Sciatic nerve (tissue), 2 donors: ENCODE measurements at places on chromosomes 11 and 22.

GRCh38 chr11:116233561-116233960, 539.2 kb downstream of the BUD13 start:
- DNase-seq, result no peak

GRCh38 chr22:25193548-25193947, 6.1 kb upstream of the CRYBB3 start:
- no peak for DNase-seq

GRCh38 chr22:36999463-36999862, 19.8 kb downstream of the TST start:
- no peak for DNase-seq

- no peak for DNase-seq
Observed at GRCh38 chr11:63641727-63642126, 27.5 kb upstream of the PLAAT3 start.

DNA sequence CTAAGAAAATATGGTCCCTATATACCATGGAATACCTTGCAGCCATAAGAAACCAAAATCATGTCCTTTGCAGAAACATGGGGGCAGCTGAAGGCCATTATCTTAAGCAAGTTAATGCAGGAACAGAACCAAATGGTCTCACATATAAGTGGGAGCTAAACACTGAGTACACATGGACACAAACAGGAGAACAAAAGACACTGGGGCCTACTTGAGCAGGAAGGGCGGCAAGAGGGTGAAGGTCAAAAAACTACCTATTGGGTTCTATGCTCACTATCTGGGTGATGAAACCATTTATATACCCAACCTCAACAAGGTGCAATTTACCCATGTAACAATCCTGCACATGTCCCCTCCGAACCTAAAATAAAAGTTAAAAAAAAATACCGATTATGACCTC, 22.5 kb downstream of the GAS2 start:
- DNase-seq, result no peak

DNA sequence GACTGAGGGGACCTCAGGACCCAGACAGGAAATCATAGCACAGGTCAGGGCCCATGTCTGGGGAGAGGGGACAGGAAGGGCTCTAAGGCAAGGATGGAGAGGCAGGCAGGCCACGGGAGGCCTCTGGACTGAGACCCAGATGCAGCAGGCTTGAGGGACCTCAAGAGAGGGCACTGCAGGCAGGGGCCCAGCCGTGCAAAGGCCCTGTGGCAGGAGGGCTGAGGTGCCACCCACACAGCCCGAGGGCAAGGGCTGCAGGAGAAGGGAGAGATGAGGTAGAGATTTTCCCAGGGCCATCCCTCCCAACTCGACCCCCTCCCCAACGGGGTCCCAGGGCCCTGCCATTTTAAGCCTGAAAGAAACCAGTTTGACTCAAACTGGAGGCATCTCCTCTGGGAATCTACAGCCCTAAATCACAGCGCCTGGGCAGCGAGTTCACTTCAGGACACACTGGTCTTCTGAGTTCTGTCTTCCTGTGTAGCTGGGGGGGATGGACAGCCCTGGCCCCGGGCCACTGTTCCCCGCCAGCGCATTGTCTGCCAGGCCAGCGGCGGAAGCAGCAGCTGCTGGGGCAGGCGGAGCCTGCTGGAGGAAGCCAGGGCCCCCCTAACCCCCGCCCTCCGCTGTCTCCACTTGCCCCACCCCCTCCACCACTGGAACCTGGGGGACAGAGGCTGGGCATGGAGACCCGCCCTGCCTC, 20.3 kb upstream of the WNT7B start:
- DNase-seq, result peak; percentile 90

DNA sequence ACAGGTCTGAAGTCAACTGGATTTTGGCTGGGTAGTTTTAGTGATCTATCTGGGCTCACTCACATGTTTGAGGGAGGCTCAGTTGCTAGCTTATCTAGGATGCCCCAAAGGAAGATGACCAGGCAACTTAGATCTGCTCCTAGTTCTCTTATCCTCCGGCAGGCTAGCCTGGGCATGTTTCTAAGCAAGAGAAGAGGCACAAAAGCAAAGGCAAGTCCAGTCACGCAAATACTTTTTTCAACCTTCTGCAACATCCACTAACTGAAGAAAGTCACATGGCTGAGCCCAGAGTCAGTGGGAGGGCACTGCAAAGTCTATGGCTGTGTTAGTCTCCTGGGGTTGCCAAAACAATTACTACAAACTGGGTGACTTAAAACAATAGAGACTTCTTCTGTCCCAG, 32.9 kb upstream of the FSHB start:
- DNase-seq, result no peak

- DNase-seq, result no peak
Observed at GRCh38 chr11:132972565-132972964, 559.7 kb downstream of the OPCML start.

GRCh38 chr11:126186025-126186698, 25.3 kb downstream of the RPUSD4 start:
- DNase-seq, result peak; percentile 69

DNA sequence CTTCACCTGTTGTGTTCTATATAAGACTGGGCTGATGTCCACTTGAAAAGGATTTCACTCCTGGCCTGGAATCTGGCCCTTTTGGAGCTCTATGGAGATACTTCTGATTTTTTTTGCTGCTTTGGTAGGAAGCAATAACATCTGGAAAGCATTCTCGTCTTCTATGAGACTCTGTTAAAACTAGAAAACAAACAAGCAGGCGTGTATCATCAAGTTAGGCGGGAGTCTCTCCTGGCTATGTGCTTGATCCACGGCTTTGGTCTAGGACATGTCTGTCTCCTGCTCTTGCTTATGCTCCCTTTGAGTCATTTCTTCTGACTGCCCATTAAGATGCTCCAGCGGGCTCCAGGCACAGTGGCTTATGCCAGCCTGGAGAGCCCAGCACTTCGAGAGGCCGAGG, 121.4 kb upstream of the TTC12 start:
- no peak for DNase-seq

- no peak for DNase-seq
Observed at GRCh38 chr11:67437082-67437808, at the start of gene PTPRCAP. Gene PTPRCAP, minus strand, starts transcription at chr11:67437682. Its CDS starts 63 bp downstream, at chr11:67437619.

- DNase-seq, result peak; percentile 87
Observed at GRCh38 chr11:77879218-77879617, 58.3 kb downstream of the AAMDC start.

DNA sequence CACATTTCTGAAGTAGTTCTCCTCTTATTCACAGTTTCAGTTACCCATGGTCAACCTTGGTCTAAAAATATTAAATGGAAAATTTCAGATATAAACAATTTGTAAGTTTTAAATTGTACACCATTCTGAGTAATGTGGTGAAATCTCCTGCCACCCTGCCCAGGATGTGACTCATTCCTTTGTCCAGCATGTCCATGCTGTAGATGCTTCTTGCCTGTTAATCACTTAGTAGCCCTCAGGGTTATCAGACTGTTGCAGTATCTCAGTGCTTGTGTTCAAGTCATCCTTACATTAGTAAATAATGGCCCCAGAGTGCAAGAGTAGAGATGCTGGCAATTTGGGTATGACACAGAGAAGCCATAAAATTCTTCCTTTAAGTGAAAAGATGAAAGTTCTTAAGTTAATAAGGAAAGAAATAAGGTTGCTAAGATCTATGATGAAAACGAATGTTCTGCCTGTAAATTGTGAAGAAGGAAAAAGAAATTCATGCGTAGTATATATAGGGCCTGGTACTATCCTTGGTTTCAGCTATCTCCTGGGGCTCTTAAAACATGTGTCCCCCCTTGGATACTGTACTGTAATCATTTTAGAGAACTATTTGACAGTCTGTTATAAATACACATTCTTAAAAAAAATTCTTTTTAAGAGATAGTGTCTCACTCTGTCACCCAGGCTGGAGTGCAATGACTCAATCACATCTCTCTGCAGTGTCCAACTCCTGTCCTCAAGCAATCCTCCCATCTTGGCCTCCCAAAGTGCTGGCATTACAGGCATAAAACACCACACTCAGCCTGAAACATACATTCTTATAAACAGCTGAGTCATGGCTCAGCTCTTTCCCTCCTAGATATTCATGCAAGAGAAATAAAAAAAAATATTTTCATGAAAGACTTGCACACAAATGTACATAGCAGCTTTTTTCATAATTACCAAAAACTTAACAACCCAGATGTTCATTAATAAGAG, 31.3 kb downstream of the MTNR1B start:
- no peak for DNase-seq

GRCh38 chr11:14567064-14567651, 47.0 kb upstream of the PSMA1 start:
- no peak for DNase-seq

DNA sequence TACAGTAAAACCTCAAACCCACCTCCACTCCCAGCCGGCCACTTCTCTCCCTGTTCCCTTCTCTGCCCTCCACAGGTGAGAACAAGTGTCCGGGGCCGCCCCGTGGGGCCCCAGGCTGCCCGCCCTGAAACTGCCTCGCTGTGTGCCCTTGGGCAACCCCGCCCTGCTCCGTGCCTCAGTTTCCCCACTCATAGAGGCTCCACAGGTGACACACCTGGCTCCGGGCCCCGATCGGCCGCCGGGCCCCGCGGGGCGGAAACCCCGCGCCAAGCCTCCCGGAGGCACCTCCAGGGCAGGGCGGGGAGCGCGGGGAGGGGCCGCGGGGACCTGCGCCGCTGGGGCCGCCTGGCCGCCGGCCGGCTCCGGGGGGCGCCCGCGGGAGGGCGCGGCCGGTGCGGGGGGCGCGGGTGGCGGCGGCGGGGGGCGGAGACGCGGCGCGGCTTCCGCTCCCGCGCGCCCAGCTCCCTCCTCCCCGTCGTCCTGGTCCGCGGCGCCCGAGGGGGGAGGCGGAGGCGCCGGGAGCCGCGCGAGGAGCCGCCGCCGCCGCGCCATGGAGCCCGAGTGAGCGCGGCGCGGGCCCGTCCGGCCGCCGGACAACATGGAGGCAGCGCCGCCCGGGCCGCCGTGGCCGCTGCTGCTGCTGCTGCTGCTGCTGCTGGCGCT, at the start of gene LRP5:
TSS of gene LRP5 (plus strand) at position 475 of the 663 bp plus-strand sequence. CDS start at position 599, 124 bp downstream.
- no peak for DNase-seq

DNA sequence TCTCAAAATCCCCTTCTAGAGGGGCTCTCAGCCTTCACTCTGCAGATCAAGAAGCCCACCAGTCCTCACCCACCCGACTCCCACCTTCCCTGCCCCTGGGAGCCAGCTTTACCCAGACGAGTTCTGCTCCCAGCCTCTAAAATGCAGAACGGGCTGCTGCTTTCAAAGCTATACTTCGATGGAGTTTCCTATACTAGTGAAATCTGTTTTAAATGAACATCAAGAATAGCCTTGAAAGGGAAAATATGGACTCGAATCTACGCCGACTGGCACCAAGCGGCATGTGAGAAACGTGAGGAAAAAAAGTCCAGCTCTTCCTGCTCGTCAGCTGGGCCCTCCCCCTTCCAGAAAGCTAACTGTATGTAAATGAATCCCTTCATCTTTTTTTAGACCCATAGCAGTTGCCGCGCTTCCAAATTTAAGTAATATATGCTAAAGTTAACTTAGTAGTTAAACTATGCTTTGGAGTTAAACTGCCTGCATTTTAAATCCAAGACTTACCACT, 211.7 kb downstream of the NTM start:
- DNase-seq, result no peak

DNA sequence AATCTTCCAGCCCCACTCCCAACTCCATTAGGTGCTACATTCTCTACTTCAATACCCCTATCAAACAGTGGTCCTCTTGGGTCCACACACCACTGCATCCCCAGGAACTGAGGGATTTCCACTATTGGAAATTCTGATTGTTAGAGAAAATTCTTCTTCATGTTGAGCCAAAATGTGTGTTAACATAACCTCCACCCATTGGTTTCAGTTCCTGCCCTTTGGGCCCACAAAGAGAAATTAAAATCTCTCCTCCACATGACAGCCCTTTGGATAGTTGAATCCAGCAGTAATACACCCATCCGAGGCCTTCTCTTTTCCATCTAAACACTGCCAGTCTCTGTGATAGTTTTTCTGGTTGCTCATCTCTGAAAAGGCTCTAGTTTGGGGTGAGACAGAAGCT, 2.1 kb downstream of the VSIG2 start:
- no peak for DNase-seq

- DNase-seq, result no peak
Observed at GRCh38 chr22:39967103-39967829, 7.1 kb downstream of the TMA7B start.

- DNase-seq, result no peak
Observed at GRCh38 chr11:9530020-9530621, 43.3 kb upstream of the WEE1 start.

- DNase-seq, result no peak
Observed at GRCh38 chr11:102555091-102555490, 24.5 kb upstream of the MMP7 start.

DNA sequence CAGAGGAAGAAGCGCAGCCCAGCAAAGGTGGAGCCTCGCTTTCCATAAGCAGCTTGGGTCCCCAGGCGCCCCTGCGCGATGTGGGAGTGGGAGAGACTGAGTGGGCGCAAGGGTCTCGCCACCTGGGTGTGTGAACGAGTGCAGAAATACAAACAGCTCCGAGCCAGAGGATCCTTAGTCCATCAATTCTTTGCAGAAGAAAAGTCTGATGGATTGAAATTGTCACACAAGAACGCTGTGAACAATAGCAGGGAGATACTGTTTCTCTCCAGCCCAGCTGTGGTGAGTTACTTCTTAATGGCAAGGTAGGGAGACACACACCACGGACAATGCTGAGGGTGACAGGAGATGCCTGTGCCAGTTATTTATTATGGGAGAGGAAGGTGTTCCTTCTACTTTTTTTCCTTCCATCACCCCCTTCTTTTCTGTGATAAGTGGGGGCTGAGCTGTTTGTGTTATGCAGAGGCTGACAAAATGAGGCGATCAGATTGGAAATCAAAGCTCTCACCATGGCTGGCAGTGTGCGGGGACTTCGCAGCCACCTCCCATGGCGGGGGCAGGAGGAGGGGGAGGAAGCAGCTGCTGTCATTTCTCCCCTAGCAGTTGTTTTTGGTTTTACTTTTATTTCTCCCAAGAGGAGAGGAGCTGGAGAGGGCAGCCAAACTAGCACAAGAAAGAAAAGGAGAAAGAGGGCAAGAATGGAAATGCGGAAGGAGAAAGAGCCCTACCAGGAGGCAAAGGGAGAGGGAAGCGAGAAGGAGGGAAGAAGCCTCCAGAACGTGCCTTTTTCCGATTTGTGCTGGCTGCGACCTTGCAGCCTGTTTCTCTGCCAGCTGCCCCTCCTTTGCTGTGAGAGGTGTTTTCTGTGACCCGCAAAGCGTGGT, 755.8 kb downstream of the NTM start:
- no peak for DNase-seq

- DNase-seq, result no peak
Observed at GRCh38 chr11:125105926-125106325, 5.5 kb downstream of the TMEM218 start.

- DNase-seq, result no peak
Observed at GRCh38 chr11:46499821-46500220, 94.0 kb downstream of the AMBRA1 start.

- DNase-seq, result no peak
Observed at GRCh38 chr11:19912958-19913892, 200.6 kb downstream of the NAV2 start.

DNA sequence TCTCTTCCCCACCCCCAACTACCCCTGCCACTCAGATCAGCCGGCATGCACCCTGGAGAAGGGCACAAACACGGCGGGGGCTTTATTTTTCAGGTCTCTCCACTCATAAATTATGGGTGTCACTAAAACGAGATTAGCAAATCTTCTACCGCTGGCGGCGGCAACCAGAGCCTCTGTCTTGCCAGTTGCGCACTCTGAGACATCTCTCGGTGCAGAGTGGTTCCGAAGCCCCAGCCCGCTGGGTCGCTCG, 125.3 kb upstream of the C11orf58 start:
- DNase-seq, result no peak
